ENCODE measurements at places on chromosomes 11 and 22. TPM values are rescaled to one million over a fixed set of nuclear protein-coding genes. Genes with fewer than 3 reads are reported as not detected.

DNA sequence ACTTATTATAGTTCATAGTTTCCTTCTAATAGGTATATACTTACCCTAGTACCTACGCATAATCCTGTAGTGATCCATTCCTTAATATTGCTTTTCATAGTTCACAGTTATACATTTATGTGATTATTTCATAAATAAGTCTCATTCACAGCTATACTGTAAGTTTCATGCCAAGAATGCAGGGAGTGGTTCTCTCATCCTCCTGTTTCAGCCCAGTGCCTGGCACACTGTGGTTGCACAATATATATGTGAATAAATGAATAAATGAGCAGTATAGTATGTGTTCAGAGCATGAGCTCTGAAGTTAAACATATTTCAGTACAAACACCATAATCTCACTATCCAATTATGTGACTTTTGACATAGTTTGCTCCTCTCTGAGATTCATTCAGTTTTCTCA is 115.8 kb downstream of the MAML2 start:
- no peak overlapping the region for H3K27ac ChIP-seq
- no peak overlapping the region for H3K4me3 ChIP-seq
- H3K36me3 ChIP-seq = no peaks in the 10 kb centered on the region

The MYO7A gene
- total RNA-seq = 107 TPM

The AP5B1 gene
- total RNA-seq = 4.8 TPM

DNA sequence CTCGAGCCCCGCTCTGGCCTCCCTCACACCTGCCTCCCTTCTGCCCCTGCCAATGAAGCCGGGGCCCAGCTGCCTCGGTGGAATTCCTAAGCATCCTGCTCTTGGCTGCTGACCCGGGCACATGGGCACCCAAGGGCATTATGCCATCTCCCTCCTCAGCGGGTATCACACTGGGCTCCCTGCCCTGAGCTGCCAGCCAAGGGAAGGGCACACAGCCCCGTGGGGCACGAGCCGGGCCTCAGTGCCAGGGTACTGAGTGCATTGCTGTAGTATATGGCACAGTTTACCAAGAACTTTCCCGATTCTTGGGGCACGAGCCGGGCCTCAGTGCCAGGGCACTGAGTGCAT is 43.8 kb upstream of the JAM3 start:
- DNase-seq = no peak
- no peaks in the 10 kb centered on the region for H3K36me3 ChIP-seq
- H3K4me3 ChIP-seq = no peak overlapping the region

DNA sequence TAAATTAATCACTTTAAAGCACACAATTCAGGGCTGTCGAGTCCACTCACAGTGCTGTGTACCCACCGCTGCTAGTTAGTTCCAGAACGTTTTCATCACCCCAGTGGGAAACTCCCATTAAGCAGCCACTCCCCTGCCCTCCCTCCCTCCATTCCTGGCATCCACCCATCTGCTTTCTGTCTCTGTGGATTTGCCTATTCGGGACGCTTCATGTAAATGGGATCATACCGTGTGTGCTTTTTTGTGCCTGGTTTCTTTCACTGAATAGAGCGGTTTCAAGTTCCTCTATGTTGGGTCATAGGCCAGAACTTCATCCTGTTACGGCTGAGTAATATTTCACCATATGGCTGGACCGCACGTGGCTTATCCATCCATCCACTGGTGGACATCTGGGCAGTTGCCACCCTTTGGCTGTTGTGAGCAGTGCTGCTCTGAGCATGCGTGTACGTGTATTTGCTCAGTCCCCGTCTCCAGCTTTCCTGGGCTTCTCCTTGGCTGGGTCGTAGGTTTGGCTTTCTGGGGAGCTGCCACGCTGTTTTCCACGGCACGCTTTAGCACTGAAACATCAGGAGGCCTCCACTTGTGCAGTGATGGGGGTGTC is 30.1 kb downstream of the ARHGAP8 start:
- H3K4me1 ChIP-seq = no peaks in the 10 kb centered on the region
- H3K36me3 ChIP-seq = no peaks in the 10 kb centered on the region
- no peak overlapping the region for H3K4me3 ChIP-seq
- no peak for DNase-seq
- no peak overlapping the region for H3K27ac ChIP-seq
- H3K27me3 ChIP-seq = no peaks in the 10 kb centered on the region

DNA sequence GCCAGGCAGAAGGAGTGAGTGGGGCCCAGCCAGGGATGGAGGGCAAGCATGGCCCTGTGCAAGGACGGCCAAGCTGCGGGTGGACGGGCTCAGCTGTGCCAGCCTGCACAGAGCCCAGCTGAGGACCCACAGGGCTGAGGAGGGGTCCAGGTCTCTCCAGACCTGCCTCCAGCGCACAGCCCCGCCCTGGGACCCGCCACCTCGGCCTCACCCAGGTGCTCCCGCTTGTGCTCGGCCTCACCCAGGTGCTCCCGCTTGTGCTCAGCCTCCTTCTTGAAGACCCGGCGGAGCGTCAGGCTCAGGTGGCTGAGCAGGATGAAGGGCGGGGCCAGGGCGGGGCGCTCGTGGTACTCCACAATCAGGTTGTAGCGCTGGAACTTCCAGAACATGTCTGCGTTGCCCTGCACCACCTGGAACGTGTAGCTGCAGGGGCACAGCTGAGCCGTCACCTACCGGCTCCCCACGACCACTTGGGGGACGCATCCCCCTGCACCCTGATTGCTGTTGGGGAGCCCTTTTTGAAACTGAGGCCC is 6.4 kb downstream of the TSSC4 start:
- H3K27me3 ChIP-seq = peaks cover 18% of the 10 kb centered on the region
- no peak overlapping the region for H3K27ac ChIP-seq
- H3K36me3 ChIP-seq = no peaks in the 10 kb centered on the region
- H3K4me3 ChIP-seq = no peak overlapping the region
- no peak for DNase-seq

- H3K4me1 ChIP-seq = no peaks in the 10 kb centered on the region
- no peaks in the 10 kb centered on the region for H3K27me3 ChIP-seq
- no peak for DNase-seq
- H3K27ac ChIP-seq = no peak overlapping the region
- peaks cover 77% of the 10 kb centered on the region for H3K36me3 ChIP-seq
- no peak overlapping the region for H3K4me3 ChIP-seq
Measured at GRCh38 chr22:29511126-29511862, 31.3 kb downstream of the NEFH start.

GRCh38 chr22:17791196-17791595 is 16.9 kb upstream of the BID start:
- H3K27ac ChIP-seq = no peak overlapping the region
- DNase-seq = no peak
- no peaks in the 10 kb centered on the region for H3K36me3 ChIP-seq

- peak overlapping the region; percentile 100 for H3K4me3 ChIP-seq
- DNase-seq = no peak
- peaks cover 28% of the 10 kb centered on the region for H3K4me1 ChIP-seq
- H3K36me3 ChIP-seq = no peaks in the 10 kb centered on the region
Measured at GRCh38 chr22:25404556-25404927, 159.9 kb upstream of the GRK3 start.

DNA sequence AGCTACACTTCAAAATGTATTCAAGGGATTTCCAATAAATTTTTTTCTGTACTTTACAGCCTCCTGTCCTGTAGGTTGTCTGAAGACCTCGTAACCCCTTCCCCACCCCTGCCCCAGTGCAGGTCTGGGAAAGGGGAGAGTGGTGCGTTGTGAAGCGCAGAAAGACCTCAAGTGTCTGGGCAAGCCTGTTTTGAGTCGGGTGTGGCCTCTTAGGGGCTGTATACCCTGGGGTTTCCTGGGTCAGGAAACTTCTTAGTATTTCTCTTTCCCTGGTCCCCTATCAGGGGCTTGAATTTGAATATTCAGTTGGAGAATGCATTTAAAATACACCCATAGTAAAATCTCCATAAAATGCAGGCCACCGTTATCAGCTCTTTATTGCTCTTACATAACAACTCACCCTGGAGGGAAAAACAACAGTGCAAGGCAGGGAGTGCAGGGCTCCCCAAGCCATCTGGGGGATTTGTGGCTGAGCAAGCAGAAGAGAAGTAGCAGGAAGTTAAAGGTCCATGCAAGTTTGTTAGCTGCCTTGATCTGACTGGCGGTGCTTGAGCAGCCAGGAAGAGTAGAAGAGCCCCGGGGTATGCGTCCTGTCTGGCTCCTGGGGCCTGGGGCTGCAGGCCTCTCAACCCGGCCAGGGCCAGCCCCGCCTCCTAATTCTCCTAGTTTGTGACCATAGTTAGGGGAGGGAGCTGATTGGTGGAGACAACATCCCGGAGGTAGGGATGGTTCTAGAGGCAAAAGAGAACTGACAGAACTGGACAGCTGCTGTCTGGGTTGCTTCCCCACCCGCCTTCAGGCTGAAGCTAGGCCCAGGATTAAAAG is 25.7 kb downstream of the ARHGAP1 start:
- no peak overlapping the region for H3K4me3 ChIP-seq
- no peaks in the 10 kb centered on the region for H3K27me3 ChIP-seq
- H3K27ac ChIP-seq = peak overlapping the region; percentile 88
- peaks cover 17% of the 10 kb centered on the region for H3K4me1 ChIP-seq
- peaks cover 70% of the 10 kb centered on the region for H3K36me3 ChIP-seq
